ENCODE measurements at places on chromosomes 5 and 9.

DNA sequence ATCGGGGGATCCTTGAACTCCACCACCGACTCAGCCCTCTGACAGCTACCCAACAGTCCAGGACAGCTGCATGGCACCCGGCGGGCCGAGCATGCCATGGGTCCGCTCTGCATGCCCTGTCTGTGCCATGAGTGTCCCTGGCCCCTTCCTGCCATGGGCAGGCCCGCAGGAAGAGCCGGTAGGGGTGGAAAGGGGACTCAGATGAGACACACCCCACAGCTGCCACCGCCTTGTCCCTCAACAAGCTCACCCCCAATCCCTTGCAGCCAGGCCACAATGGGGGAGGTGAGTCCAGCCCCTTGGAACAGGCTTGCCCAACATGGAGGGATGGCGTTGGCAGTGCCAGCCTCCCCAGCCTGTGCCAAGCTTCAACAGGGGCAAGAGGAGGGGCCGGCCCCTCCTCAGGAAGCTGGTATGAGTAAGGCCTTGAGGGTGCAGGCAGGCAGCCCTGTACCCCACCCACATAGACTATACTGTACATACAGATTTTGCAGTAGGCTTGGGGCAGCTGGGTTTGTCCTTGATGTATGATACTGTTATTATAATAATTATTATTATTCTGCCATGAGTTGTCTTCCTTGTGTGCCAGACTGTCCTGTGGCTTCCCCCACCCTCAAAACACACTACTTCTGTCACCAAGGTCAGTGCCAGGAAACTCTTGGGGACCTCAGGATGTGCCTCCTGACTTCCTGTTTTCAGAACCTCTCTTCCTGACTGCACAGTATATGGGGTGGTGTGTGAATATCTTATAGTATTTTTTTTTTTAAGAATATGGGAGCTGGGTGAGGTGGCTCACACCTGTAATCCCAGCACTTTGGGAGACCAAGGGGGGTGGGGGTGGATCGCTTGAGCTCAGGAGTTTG, 12.0 kb upstream of the SLC34A1 start:
- no peak for DNase-seq

DNA sequence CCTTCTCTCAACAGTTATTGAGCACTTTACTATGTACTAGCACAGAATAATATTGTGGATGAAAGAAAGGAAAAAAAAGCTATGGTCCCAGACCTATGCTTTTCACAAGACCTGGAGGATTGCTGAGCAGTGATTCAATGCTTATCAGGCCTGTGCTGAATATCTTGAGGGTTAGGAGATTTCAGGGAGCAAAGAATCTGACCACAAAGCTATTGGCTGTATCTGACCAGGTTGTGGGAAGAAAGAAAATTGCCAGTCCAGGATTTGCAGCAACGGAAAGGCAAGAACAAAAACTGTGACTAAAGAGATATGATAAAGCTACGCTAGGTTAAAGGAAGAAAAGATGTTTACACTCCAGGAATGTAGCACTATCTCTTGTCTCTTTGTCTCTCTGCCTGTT, 14.9 kb upstream of the MACIR start:
- DNase-seq: no peak

GRCh38 chr9:20981486-20981885, 50.0 kb downstream of the HACD4 start:
- DNase-seq: no peak

DNA sequence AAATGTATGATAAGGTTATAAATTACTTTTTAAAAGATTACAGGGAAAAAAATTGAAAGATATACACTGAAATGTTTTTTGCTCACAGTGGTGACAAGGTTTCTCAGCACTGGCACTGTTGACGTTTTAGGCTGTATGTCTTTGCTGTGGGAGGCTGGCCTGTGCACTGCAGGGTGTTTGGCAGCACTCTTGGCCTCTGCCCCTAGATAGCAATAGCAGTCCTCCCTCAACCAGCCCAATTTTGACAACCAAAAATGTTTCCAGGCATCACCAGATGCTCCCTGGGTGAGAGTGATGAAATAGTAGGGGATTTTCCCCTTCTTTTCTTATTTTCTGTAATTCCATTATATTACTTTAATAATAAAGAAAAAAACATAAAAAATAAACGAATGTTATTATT, 3.3 kb downstream of the CD274 start:
- no peak for DNase-seq

GRCh38 chr5:157543825-157544622, 31.6 kb downstream of the ADAM19 start:
- DNase-seq: no peak

DNA sequence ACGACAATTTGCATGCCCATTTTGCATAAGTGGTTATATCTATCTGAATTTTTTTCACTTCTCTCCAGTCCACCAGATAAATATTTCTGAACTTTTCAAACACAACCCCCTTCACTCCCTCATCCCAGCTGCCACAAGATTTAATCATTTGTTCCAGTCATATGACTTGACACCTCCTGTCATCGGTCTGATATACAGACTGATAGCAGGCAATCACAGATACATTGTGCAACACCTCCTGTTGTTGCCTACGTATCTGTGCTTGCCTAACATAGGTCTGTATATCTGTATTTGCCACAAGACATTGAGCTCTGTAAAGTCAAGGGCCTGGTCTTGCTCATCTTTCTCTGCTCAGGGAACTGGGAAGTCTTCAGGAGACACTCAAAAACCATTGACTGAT, 65.6 kb downstream of the GNA14 start:
- no peak for DNase-seq

- DNase-seq: no peak
Measured at GRCh38 chr5:173535166-173535975, 81.1 kb downstream of the BOD1 start.

GRCh38 chr5:167652690-167653089, 638.8 kb upstream of the WWC1 start:
- no peak for DNase-seq

GRCh38 chr9:70462300-70462699, 47.8 kb upstream of the KLF9 start:
- no peak for DNase-seq

DNA sequence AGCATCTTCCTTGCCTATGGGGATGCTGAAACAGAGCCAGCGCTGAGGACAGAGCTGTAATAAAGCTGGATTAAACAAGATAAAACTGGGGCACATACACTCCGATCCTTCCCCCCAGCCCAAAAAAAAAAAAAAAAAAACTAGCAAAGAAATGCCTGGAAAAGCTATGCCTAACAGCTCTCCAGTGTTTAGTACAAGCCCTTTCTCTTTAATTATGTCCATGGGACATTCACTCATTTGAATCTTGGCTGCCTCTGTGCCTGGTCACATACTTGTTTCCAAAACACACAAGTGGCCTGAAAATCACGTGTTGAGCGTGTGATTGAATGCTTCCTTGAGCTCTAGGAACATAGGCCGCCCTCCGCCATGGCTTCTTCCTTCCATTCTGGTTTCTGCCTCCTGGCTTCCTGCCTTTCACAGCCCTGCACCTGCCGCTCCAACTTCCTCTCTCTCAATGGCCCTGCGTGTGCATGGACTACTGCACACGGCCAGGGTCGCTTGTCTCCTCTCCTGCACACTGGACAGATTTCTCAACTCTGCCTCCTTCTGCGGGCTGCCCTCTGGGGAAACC, 111.0 kb upstream of the RETREG1 start:
- no peak for DNase-seq

DNA sequence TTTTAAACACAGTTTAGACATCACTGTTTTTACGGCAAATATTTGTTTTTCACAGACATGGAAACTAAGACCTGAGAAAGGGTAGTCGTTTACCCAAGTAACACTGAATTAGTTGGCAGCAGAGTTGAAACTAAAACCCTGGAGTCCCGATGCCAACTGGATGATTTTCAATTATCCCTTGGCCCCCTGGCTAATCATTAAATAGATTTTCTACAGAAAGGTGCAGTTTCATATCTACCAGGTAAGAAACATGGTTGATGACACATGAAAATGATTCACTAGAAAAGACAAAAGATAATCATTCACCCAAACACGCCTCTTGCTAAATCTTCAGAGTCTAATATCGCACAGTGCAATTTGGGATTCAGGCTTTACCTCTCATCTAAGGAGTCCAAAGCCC, 136.9 kb downstream of the SEMA5A start:
- no peak for DNase-seq

DNA sequence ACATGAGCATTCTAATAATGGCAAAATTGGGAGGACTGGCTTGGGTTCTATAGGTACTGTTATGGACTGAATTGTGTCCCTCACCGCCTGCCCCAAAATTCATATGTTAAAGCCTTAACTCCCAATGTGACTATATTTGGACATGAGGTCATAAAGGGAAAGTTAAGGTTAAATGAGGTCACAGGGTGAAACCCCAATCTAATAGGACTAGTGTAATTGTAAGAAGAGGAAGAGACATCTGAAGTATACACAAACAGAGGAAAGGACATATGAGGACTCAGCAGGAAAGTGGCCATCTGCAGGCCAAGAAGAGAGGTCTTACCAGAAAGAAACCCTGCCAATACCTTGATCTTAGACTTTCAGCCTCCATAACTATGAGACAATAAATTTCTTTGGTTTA, 23.1 kb downstream of the RNF180 start:
- DNase-seq: no peak

DNA sequence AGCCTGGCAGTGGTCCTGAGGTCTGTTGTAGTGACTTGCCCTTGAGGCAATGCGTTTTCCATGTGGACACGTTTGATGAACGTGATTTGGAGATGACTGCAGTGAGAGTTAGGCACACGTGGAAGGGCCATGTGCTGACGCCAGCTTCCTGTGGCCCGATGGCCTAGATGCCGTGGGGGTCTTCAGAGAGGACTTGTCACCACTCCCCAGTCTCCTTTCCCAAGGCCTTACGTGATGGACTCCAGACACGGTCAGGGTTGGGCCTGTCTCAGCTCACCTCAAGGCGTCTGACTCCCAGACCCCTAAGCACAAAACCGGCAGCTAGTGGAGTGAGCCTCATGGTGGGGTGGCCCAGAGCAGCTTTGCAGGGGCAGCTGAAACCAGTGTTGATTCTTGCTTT, 92.9 kb downstream of the ANGPTL2 start:
- no peak for DNase-seq

DNA sequence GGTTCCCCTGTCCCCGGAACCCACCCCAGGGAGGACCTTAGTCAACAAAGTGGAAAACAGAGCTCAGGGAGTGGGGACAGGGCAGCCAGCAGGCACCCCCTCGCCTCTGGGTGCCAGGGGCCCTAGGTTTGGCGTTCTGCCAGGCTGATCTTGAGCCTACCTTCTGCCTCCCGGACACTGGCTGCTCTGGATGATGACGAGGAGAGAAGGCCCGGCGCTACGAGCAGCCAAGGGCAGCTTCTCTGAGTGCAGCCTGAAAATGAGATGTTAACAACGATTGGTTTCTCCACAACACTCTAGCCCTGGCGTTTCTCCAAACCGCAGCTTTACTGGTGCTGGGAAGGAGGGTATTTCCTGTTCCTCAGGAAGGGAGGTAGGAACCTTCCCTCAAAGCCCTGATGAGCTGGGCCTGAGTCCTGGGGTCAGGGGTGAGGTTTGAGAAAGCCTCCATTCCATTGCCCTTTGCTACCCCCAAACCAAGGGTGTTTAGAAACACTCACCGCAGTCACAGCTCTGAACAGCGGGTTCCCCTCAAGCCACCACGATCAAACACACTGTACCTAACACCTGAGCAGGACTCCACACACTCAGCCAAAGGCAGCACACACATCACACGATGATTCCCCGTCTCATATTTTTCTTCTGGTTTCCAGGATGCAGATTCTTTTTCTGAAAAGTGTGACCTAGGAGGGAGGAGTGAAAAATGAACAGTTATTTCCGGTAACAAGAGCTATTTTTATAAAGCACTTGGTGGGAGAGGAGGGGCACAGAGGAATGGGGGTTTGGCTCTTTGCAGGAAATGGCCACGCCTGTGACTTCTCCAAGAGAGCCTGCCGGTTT, at the start of gene STING1:
STING1 (minus strand) TSS at position 709 of the 840 bp plus-strand sequence. CDS start 1,054 bp downstream, outside the sequence.
- no peak for DNase-seq

- DNase-seq: no peak
Measured at GRCh38 chr5:159100782-159101646, 1.3 kb upstream of the EBF1 start.

DNA sequence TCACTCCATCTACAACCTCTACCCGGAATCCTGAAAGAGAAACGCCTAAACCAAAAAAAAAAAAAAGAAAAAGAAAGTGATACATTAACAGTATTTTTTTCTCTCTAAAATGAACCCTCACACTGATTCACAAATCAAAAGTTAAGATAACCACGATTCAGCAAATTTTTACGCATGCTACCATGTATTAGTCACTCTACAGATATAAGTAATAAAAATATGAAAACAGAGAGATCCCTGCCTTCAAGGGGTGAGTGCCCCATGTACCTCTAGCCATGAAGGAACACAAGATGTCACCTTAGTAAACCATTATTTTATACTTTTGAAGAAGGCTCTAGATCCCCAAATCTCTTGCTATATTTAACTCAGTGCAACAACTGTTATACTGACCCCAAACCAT, 33.4 kb downstream of the CEMIP2 start:
- no peak for DNase-seq

GRCh38 chr9:36056896-36057295, 20.2 kb downstream of the RECK start:
- no peak for DNase-seq

DNA sequence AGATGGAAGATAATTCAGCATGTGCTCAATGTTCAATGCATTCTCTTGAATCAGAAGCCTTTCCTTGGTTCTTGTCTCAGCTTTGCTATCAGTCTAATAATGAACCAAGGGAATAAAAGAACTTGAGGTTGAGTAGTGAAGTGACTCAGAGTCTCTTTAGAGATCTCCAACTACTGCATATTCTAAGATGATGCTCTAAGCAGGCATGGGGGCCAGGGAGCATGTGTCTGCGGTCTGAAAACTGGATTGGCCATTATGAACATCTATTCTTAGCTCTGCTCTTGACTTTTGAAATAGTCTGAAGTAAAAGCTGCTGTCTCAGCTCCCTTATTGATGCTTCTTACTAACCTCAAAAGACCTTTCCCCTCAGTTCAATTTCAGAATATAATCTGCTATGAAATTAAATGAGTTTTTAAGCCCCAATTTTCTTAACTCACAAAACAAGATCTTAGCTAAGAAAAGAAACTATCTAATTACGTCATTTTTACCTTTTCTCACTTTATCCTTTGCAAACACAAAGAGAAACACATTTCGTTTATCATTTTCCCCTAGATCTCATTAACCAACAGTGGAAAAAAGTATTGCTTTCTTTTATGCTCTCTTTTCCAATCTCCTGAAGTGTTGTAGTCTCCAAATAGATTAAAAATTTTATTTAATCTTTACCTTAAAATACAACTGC, 44.8 kb downstream of the PLCXD3 start:
- no peak for DNase-seq

GRCh38 chr5:76600716-76601115, 22.5 kb downstream of the F2RL2 start:
- no peak for DNase-seq

GRCh38 chr5:2883771-2884170, 132.3 kb upstream of the IRX2 start:
- DNase-seq: no peak

GRCh38 chr5:9490494-9491097, 55.3 kb downstream of the SEMA5A start:
- no peak for DNase-seq

GRCh38 chr9:2043881-2044462, 28.8 kb downstream of the SMARCA2 start:
- no peak for DNase-seq

- no peak for DNase-seq
Measured at GRCh38 chr9:14389146-14389545, 75.2 kb upstream of the NFIB start.

GRCh38 chr5:155080721-155081120, 67.2 kb downstream of the KIF4B start:
- DNase-seq: no peak

GRCh38 chr5:68191083-68191791, 24.3 kb upstream of the PIK3R1 start:
- DNase-seq: no peak
